ENCODE measurements at places on chromosomes 2 and 18.

GRCh38 chr2:78979380-78980151 lies 45.9 kb upstream of the REG3G start:
- no peak for DNase-seq

DNA sequence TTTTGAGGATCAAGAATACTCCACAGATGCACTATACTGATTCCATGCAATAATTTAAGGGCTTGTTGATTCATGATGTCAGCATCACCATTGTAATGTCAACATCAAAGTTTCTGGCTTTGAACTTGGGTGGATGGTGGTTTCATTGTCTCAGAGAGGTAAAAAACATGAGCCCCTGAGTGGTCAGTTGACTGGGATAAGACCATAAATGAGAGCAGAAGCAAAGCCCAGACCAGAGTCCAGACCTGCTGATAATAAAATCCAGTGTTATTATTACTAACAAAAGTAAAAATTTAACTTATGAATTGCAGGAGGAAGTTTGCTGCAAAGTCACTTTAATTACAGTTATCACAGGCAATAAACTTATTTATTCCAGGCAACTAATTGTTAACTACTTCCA lies 358.2 kb downstream of the GALNT13 start:
- no peak for DNase-seq

DNA sequence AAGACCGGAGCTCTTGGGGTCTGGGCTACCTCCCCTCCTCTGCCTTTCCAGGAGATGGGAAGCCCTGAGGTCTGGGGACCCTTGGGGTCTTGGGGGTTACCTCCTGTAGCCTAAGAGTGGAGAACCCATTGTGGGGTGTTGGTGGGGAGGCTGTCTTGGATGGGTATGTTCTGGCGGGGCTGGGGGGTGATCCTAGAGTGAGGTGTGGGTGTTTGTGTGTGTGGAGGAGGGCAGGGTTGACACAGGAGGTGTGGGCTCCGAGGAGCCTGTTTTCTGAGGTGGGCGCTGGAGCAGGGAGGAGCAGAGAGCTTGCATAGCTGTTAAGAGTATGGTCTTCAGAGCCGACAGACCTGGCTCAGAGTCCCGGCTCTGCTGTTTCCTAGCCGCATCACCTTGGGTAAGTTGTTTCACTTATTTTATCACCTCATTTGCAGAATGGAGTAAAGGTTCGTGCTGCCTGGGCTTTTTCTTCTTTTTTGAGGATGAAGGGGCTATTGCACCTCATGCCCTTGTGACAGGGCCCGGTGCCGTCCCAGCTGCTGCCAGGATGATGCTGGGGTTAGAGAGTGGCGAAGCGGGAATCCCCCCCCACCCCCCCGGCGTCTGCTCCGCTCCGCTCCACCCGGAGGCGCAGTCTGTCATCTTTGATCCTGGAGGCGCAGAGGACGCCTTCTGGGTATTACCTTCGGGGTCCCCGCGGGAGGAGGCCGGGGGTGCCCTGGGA lies 17.2 kb downstream of the TET3 start:
- DNase-seq = no peak

GRCh38 chr2:222819722-222820333 lies 41.0 kb upstream of the ACSL3 start:
- DNase-seq = no peak

DNA sequence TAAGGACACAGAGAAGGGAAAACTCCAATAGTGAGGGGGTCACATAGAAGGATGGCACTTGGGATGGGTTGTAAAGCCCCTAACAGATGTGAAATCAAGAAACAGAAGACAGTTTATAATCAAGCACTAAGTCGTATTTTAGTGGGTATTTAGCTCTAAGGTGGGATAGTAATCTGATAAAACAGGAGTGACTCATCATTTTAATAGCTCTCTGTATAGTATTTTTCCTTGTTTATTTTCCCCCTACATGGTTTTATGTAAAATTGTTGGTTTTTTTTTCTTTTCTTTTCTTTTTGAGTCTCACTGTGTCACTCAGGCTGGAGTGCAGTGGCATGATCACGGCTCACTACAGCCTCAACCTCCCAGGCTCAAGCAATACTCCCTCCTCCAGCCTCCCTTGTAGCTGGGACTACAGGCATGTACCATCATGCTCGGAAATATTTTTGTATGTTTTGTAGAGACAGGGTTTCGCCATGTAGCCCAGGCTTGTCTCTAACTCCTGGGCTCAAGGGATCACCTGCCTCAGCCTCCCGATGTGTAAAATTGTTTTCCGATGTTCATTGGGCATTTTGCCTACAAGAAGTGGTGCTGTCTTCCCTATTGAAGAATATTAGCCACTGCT lies 142.6 kb upstream of the SERPINE2 start:
- no peak for DNase-seq
